ENCODE measurements at places on chromosomes 11 and 22. TPM values are rescaled to one million over a fixed set of nuclear protein-coding genes. Genes with fewer than 3 reads are reported as not detected.

PGR gene
- 12.0 TPM for total RNA-seq

DNA sequence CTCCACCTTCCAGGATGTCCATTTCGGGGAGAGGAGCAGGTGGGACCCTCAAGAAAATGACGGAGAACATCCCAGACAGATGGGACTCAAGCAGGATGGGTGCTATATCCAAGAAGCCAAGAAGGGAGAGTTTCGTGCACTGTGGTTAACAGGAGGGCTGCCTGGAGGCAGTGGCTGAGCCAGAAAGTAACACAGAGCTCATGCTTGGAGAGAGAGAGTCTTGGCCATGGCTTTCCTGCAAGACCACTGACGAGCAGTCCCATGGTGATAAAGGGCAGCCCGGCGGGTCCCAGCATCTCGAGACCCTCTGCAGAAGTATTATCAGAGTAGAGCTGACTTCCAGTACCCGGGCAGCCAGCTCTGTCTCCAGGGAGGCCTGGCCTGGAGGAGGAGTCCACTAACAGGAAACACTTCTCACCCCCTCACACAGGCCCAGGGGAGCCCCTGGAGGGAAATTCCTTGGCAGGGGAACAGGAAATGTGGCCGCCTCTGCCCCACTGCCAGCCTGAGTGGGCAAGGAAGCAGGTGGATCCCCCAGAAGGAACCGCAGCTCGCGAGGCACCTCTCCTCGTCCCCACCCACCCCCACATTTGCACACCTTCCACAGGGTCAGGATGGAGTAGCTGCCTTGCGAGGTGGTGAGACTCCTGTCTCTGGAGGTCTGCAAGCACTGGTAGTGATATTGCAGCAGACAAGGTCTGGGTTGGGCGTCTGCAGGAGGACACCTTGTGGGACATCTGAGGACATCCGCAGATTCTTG lies 32.2 kb downstream of the CYTH4 start:
- no peak for DNase-seq

CCDC89 gene
- 0.54 TPM for total RNA-seq

GRCh38 chr22:50696251-50696798 lies 23.7 kb downstream of the SHANK3 start:
- peak; percentile 47 for DNase-seq

PTPRJ gene
- 11.0 TPM for total RNA-seq

PGA4 gene
- total RNA-seq, result not detected

DNA sequence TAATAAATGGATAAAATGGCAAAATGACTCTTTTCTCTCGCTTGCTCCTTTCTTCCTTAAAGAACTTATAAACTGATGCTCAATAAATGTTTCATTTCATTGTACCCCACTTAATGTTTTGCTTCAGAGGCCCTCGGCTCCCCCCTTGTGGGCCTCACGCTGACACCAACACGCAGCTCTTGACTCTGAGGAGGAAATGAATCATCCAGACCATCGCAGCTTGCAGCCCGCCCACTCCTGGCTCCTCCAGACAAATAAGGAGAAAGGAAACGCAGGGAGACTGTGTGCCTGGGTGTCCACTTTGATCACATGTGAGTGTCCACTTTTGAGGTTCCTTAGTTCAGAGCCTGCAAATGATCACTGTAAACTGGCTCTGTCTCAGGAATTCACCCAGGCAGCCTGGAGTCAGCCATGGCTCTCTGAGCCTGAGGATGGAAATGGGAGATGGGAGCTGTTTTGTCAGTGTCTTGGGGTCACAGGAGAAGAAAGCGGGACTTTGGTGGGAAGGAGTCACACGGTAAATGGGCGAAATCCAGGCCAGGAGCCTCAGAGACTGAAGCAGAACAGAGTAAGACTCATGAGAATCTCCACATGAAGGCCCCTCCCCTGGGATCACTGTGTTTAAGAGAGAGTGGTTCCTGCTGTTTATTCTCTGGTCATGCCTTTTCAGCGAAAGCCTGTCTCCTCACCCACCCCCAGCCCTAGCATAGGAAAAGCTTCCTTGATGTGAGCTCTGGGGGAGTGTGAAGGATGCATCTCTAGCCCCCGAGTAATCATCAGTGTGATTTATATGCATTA lies 96.5 kb downstream of the CWC15 start:
- DNase-seq, result peak; percentile 87

CARNS1 gene
- 22.2 TPM for total RNA-seq

HEPACAM gene
- total RNA-seq, result 0.11 TPM

All from cardiac septum (tissue), 1 donor.